Renal pelvis (tissue), 12 donors: ENCODE measurements at places on chromosomes 2 and 18. TPM values are rescaled to one million over a fixed set of nuclear protein-coding genes. Genes with fewer than 3 reads are reported as not detected.

GRCh38 chr2:237097911-237098702 is 12.4 kb downstream of the COPS8 start:
- DNase-seq, result no peak

DNA sequence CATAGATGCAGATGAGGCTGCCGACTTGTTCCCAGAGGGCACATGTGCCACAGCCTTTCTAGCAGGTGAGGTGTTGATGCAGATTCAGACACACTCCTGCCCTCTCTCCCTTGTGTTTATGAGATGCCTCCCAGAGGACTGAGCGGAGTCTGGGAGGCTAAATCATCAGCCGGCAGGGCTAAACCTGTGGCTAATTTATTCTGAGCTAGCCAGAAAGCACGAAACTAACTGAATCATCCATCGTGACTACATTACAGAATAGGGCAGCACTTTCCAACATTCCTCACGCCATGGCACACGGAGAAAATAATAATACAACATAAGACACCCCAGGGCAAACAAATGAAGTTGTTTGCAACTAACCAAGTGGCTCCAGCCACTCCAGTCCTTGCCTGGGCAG is 101.7 kb upstream of the FZD7 start:
- no peak for DNase-seq

Gene MLPH
- polyA plus RNA-seq, result 2.1 TPM

DNA sequence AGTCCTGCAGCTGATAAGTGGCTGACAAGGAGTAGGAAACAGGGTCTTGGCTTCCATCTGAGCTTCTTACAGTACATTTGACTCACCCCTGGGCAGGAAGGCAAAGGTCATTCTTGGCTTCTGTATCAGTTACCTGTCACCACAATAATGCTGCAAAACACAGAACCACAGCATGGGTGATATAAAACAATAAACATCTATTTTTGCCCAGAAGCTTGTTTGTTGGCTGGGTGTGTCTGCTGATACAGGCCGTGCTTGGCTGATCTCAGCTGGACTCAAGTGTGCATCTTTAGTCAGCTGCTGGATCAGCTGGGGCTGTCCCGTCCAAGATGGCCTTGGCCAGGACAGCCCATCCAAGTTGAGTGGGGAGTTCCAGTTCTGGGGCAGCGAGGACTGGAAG is 34.7 kb downstream of the ONECUT2 start:
- no peak for DNase-seq

GRCh38 chr2:10919410-10919770 is 7.7 kb downstream of the KCNF1 start:
- DNase-seq, result no peak

Gene SCG2
- 0.54 TPM for polyA plus RNA-seq

DNA sequence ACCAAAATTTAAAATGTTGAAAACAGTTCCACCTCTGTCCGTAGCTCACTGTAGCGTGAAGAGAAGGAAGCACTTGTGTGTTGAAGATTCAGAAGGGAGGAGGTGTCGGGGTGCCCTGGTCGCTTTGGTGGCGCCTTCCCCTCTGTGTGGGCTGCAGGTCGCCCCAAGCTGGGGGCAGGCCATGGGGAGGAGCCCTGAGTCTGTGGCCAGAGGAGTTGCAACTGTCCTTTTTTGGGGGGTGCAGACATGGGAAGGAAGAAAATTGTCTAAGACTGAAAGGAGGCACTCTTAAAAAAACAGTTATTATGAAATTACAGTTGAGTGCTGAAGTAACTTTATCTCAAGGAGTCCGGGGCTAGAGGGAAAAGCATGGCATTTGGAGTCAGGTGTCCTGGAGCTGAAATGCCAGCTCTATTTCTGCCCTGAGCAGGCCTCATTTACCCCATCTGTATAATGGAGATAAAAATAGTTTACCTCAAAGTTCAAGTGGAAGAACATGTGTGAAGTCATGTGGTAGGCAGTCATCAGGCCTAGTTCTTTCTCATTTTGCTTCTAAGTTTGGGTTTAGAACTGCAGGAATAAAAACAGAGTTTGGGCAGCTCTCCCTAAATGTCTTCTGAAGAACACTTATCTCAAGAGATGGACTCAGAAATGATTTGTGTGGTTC is 82.1 kb downstream of the RNF144A start:
- no peak for DNase-seq

GRCh38 chr18:44637210-44638033 is 43.3 kb upstream of the SETBP1 start:
- DNase-seq, result no peak

DNA sequence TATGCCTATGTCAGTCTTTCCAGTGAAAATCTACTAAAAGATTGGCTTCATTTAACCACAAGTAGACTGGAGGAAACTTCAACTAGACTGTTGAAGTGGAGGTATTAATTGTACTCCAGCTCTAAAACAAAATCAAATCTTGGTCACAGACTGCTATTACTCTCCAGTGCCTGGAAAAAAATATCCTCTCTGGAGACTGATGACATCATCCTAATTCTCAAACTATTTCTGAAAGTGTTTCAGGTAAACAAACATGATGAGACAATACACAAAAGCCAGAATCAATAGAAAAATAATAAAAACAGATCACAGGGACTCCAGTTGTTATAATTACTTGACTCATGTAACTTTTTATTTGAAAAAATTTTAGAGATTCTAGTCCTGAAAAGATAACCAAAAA is 87.7 kb upstream of the MYO3B start:
- DNase-seq, result no peak

DNA sequence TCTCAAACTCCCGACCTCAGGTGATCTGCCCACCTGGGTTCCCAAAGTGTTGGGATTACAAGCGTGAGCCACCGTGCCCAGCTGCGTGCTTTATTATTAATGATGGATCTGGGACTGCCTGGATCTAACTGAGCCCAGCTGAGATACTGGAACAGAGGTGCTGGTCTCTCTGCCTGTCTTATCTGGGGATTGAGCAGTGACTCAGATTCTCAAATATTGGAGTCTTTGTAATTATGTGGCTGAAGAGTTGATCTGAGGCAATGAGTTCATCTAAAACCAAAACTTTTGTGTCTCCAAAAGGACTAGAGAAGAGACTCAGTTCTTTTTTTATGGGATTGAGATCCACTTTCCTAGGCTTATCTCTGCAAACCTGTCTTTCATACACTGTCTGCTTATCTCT is 16.3 kb downstream of the PLEKHB2 start:
- DNase-seq, result no peak

Gene DPP10
- 10.2 TPM for polyA plus RNA-seq

GRCh38 chr18:68833756-68834155 is 35.9 kb downstream of the CCDC102B start:
- no peak for DNase-seq

GRCh38 chr2:43958397-43959275 is 37.2 kb downstream of the LRPPRC start:
- DNase-seq, result no peak

DNA sequence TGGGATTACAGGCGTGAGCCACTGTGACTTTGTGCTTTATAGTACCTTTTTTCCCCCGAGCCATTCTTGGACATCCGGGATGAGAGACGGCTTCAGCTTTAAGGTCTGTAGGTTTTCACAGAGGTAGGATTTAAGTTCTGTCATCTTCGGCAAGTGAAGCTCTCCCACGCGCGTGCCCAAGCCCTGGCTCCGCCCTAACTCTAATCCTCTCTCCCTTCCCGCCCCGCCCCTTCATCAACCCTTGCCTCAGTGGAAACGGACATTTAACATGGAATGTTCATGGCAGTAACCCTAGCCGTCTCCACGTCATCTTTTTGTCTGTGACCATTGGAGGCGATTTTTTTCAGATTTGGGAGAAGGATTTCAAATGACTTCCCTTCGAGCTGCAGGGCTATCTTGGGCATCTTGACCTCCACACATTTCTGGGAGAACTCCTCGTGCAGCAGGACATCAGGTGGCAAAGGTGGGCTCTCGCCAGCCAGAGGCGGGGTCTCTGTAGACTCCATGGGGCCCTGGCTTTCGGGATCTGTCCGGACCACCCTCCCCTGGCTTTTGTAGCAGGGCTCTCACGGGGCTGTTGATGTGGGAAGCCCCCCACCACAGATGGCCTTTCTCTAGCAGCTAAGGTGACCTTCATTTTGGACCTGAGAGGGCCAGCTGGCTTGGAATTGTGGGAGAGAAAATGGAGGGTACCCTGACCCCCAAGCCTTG is 6.8 kb downstream of the COLEC11 start:
- no peak for DNase-seq

DNA sequence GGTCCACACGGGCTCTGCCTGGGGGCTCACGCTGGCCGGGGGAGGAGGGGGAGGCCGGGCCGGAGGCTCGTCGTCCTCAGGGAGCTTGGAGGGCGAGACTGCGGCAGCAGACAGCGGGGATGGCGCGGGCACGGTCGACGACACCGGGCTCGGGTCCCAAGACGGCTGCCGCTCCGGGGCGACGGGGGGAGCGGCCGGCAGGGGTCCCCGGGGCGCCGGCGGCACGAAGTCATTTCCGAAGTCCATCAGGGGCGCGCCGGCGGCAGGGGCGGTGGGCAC is 491 bp downstream of the RTN4 start:
- DNase-seq, result no peak

Gene SLC9A4
- polyA plus RNA-seq, result 5.5 TPM

DNA sequence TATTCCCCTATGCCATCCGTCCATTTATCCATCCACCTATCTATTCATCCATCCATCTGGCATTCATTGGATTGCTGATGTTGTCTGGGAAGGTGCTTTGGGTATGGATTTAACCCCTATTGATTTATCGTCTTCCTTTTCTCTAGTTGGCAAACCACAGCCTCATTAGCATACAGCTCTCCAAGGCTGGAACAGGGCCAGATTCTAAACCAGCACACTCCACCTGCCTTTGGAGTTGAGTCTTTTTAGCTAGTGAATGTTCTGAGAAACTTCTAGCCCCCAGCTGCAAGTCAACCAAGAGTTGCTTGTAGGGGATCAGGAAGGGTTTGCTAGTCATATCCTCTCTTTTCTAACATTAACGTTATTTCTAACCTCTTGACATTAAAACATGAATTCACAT is 90.7 kb downstream of the NRP2 start:
- DNase-seq, result no peak

DNA sequence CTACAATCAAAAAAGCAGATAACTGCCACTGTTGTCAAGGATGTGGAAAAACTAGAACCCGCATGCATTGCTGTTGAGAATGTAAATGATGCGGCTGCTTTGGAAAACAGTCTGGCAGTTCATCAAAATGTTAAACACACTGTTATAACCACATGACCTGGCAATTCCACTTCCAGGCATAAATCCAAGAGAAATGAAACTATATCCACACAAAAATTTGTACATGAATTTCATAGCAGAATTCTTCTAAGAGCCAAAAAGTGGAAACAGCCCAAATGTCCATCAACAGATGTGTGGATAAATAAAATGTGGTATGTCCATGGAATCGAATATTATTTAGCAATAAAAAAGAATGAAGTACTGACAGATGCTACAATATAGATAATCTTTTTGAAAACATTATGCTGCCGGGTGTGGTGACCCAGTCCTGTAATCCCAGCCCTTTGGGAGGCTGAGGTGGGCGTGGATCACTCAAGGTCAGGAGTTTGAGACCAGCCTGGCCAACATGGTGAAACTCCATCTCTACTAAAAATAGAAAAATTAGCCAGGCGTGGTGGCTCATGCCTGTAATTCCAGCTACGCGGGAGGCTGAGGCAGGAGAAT is 32.0 kb downstream of the ERCC3 start:
- no peak for DNase-seq

DNA sequence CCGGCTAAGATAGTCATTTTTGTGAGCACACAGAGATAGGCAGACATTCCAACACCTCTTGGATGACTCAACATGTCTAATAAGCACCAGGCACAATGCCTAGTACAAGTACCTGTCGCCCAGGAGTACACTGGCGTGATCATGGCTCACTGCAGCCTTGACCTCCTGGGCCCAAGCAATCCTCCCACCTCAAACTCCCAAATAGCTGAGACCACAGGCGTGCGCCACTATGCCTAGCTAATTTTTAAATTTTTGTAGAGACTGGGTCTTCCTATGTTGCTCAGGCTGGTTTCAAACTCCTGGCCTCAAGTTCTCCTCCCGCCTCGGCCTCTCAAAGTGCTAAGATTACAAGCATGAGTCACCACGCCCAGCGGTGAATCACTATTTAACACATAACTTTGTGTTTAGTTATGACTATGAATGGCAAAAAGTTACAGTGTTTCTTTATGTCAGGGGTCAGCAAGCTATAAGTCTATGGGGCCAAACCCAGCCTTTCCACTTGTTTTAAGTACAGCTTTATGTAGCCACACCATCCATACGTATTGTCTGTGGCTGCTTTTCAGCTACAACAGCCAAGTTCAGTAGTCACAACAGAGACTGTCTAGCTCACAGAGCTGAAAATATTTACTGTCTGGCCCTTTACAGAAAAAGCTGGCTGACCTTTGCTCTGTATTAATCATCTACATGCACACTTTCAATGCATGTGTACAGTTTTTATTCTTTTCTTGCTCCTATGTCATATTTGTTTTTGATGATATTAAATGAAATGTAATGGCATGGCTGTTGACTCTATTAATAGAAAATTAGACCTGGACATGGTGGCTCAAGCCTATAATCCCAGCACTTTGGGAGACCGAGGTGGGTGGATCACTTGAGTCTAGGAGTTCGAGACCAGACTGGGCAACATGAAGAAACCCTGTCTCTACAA is 18.7 kb downstream of the ORC2 start:
- DNase-seq, result no peak

- DNase-seq, result no peak
These were observed 102.3 kb upstream of the SMAD7 start for GRCh38 chr18:49052891-49053644.

- no peak for DNase-seq
These were observed 100.3 kb downstream of the COL3A1 start for GRCh38 chr2:189074506-189074905.

- DNase-seq, result no peak
These were observed 29.9 kb downstream of the HPCAL1 start for GRCh38 chr2:10332402-10333246.

DNA sequence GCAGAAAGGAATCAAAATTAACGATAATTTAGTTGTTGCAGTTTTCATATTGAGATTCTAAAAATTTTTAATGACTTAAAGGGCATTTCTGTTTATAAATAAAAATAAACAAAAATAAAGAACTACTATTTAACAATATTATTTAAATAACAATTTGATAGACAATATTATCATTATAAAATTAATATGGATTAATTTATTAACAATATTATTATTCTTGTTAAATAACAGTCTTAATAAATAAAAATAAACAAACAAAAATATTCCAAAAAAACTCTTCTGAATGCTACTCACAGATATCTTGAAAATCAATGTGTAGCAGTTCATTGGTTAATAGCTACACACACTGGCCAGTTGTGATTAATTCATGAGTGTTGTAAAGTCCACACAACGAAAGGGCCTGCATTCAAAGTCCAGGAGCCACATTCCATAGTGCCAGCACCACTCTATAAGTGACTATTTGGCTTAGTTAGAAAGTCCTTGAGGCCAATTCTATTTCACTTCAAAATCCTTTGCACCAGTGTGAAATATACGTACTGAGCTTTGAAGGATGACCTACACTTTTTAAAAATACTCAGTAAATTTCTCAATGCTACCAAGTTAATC is 117.1 kb downstream of the ZNF521 start:
- no peak for DNase-seq

DNA sequence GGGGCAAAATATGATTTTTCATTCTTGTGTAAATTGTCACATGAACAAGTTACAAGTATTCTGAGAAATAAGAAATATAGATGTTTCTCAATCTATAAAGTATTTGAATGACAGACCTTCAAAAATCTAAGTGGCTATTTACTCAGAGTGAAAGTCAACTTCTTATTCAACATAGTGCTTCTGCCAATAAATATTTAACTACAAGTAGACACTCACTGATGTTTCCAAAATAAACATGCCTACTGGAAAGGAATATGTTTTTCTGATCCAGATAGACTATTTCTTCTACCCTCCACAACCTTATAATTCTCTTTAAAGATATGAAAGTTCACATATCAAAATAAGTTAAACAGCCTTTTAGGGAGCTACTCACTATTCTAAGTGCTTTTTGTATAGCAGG is 296.3 kb downstream of the DSC3 start:
- no peak for DNase-seq

Gene REG3A
- polyA plus RNA-seq, result not detected
